NT2/D1 (cell line): ENCODE measurements at places on chromosomes 11 and 22.

GRCh38 chr22:26057731-26058130, 111.5 kb upstream of the SEZ6L start:
- no peak for DNase-seq

DNA sequence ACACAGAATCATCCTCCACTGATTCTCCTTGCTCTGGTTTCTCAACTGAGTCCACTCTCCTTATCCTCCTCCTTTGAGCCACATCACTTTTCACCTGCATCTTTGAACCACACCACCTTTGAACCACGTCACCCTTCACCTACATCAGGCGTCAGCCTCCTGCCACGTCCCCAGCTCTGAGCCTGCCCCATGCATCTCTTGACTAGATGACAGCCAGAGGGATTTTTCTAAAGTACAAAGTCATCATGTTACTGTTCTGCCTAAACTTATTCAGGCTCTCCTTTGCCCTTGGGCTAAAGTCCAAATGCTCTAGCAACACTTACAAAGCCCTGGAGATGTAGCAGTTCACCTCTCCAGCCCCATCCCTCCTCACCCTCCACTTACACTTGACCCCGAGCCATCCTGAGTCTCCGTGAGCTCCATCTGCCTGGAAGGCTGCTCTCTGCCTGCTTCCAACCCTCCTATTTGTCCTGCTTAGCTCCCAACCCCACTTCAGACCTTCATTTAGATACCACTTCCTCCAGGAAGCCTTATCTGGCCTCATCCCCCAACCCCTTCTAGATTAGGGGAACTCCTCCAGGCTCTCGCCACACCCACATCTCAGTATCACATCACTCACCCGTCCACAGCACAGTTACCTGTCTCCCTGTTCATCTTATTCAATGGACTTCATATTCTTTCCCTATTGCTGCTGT, 3.7 kb upstream of the MS4A10 start:
- DNase-seq: no peak

DNA sequence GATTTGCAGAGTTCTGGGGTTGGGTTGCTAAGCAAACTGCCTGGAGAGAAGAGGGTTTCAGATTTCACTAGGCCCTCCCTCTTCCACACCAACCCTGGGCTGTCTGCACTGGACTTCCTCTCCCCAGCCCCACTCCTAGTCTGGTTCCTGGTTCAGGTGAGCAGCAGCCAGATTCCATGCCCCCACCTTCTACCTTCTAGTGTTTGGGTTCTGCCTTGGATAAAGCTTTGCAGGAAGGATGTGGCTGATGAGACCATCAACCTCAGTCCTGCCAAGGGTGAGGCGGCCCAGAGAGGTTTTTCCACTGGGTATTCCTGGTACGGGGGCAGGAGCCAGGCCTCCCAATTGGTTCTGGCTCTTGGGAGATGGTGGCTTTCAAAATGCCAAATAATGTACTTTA, 68.3 kb downstream of the BCR start:
- DNase-seq: no peak

DNA sequence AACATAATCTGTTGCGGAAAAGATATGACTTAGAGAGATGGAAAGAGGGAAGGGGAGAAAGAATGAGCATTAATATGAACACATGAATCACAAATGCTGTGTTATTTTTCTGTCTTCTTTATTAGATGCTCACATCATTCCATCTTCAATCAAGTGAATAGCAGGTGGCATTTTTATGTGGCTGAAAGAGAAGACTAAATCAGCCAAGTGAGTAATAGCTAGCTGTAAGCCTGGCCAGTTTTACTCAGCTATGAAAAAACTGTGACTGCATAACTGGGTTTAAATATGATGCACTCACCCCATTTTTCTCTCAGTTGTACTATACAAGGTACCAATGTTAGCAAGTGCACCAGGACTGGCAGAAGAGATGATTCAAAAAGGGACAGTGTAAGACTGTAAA, 571.1 kb downstream of the JRKL start:
- no peak for DNase-seq

DNA sequence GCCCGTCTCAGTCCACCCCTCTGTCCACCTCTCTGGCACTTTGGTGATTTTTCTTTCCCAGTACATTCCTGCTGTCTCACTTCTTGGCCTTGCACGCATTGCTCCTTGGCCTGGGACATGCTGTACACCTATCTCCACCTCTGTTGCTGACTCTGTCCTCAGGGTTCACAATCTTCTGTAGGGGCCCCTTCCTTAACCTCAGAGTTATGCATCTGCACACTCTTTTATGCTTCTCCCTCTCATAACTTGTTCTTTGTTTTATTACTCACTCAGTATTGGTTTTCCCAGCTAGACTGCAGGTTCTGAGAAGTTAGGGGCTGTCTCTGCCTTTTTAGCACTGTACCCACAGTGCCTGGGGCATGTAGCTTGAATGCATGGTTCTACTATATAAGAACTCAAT, 139.1 kb upstream of the MTMR2 start:
- no peak for DNase-seq

DNA sequence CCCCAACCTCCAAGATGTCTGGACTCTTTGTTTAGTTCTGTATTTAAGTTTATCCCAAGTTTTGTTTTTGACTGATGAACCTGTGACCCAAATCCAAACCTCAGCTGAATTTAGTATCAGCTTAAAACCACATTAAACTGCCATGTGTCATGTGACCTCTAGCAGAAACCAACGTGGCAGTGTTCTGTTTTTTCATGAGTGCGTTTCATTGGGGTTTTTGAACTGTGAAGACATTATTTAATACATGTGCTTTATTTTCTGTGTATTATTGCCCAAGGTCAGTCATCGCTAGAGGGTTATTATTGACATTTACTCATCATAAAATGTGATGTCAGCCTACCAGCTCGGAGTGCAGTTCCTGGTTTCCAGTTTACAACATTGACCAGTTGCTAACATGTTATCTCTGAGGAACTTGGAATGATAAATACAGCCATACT, 1.8 kb downstream of the TLCD5 start:
- DNase-seq: no peak

DNA sequence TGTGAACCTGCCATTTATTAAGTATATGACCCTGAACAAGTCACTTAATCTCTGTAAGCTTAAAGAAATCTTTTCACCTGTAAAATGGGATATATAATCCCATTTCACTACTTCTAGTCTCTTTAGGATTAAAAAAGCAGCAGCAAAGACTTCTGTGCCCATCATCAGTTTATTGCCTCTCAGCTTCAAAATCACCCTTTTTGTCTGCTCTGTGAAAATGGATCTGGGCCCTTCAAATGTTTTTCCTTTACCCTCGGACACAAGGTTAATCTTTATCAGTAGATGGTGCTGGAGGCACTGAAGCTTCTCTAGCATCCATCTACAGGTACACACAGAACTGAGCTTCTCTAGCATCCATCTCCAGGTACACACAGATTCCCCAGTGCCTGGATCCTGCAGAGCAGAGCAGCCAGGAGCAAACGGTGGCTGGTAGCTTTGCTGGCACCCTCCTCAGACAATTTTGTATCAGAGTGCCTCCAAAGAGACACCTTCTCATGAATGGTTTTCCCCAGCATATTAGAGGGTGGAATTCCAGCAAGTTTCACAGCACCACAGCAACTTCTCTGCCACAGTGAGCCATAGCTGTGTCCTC, 56.8 kb downstream of the CADM1 start:
- no peak for DNase-seq

DNA sequence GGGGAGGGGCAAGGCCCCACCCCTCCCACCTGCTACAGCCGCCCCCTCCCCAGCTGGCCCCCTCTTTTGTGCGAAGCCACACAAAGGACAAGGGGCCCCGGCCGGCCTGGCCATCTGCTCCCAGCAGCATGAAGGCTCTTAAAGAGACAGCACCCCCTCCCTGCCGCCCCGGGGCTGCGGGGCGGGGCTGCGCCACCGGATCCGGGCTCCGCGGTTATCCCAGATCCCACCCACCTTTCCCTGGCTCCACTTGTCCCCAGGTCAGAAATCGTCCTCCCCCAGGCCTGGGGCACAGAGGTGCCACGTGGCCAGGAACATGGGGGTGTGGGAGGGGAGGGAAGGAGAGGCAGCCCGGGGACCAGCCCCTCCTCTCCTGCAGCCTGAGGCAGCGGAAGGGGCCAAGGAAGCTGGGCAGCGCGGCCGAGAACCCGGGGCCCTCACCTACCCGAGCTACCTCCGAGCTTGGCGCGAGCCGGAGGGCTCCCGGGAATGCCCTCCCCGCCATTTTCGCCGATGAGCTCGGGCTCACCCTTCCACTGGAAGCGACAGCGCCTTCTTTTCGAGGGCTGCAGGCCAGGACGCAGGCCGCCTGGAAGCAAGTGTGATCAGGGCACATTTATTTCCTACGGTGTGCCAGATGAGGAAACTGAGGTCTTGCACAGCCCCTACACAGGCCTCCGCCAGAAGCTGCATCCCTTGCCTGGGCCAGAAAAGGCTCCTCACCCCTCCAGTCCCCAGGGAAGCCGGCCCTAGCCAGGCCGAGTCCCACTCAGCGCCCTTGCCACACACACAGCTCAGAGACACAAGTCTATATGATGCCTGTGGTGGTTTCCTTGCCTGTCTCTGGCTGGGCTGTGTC, 2.5 kb upstream of the RCOR2 start:
- peak; percentile 96 for DNase-seq

- DNase-seq: no peak
Measured at GRCh38 chr11:123405123-123405592, 24.9 kb upstream of the GRAMD1B start.

DNA sequence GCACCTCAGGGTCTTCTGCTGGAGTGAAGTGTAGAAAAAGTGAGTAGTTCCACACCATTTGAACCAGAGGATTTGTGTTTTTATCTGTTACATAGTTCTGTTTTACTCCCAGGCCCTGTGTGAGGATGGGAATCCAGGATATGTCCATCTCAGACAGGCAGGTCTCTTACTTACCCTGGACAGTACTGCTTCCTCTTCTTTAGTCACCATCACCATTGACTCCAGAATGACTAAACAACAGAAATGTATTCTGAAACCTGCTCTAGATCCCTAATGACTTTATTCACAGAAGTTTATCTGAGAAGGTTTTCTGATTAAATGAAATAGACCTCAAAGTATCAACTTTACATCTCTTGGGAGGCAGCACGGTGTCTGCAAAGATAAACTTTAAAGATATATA, 33.6 kb downstream of the CYP2R1 start:
- no peak for DNase-seq

- no peak for DNase-seq
Measured at GRCh38 chr11:66718320-66718971, 10.6 kb downstream of the SPTBN2 start.

DNA sequence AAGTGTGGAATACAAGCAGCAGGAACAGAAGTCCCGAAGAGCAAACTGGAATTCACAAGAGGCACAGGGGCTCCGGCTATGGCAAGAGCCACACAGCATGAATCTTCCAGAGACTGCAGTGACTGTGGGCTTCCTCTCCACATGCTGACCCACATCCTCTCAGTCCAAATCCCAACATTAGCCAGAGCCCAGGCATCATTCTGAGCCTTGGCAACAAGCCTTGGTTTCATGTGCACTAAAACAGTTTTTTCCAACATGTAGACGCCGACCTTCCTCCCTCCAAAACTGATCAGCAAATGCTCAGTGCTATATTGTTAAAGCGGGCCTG, 91.7 kb upstream of the CSNK2A3 start:
- DNase-seq: no peak
